ENCODE measurements at places on chromosomes 5 and 9.
A peak's percentile ranks its signal among the peaks of the same experiment; 100 is the strongest.

DNA sequence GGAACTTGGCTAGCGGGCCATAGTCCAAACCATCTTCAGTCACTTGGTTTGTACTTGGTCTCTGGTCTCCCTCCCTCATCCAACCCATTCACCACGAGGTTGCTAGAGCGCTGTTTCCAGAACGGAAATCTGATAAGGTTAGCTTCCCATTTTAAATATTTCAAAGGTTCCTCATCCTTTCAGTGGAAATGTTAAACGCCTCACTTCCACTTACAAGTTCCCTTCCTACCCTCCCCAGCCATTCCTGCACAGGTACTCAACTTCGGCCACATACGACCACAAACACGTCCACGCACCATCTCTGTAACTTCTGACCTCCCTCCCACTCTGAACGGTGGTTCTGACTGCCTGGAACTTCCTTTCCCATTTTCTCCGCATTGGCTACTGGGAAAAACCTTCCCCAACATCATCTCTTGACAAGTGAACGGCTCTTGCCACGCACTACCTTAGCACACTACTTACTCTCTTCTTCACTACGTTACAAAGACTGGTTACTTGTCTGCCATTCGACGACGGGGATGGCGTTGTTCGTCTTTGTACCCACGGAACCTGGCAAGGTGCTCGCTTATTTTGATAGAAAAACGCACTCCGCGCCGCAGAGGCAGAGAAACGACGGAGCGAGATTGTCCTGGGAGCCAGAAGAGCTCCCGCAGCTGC, 629 bp downstream of the CCNH start:
- DNase-seq = no peak

DNA sequence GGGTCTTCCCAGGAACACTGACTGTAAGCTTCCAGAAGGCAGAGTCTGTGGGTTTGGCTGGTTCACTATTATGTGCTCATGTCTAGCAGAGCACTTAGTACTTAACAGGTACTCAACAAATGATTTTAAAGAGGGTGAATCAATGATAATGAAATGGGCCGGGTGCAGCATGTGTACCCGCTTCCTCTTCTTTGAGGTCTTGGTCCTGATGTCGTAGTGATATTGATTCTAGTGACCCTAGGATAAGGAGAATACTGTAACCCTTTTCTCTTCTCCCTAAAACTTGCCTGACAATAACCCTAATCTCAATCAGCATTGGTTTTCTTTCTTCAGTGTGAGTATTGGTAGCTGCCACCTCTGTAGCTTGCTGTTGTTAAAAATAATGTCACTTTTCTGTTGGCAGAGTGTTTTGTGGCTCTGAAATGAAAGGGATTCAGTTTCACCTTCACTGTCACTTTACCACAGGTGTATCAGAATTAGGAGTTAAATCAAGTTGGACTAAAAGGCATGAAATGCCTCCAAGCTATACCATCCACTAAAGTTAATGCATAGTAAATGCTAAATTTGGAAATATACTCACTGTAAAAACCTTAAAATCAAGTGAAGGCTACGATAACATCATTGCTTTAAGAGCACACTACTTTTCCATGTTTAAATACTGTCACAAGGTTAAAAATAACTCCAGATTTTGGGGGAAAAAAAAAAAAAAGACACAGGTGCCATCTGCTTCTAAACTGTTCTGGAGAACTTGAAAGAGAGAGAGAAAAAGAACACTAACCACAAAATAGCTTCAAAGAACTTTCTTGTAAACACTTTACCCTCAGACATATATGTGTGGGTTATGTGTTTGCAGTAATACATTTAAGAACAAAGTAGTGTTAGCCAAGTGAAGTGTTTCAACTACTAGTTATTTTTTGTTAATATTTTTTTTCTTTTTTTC, 6.0 kb downstream of the CAMK4 start:
- DNase-seq = no peak

DNA sequence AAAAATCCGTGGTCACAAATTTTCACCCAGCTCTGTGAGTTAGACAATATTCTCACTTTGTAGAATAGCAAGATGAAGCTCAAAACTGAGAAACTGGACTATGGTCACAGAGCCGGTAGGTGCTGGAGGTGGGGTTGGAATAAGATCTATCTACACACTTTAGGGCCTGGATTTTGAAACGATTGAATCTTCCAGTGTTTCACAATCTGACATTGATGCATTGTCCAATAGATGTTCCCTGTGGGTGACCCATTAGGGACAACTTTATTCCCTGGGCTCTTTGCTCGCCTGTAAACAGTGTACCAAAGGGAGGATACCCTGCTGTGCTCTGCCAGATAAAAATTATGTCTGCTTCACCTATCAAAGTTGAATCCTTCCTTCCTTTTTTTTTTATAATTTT, 145.4 kb upstream of the MPDZ start:
- no peak for DNase-seq

DNA sequence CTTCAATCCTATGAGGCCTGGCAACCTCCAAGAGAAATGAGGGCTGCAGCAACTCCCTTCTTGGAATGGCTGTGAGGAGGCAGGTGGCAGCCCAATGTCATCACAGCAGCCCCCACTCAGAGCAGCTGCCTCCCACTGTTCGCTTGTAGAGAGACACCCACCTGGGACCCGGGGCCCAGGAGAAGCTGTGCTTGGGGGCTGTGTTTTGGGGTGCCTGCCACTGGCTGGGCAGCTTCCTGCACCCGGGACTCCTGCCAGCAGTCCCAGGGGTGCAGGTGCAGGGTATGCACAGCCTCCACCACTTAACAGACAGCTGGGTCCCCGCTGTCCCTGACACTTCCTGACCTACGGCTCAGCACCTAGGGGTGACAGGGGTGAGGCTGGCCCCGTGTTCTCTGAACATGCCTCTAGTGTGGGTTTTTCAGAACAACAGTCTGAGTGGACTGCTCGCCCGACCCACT, 26.2 kb downstream of the NIPAL4 start:
- DNase-seq = no peak

GRCh38 chr9:78118742-78119473, 87.3 kb upstream of the GNAQ start:
- peak; percentile 97 for DNase-seq

GRCh38 chr9:37575511-37575914, 667 bp downstream of the FBXO10 start:
- no peak for DNase-seq

GRCh38 chr9:3409453-3409852, 116.3 kb downstream of the RFX3 start:
- no peak for DNase-seq

DNA sequence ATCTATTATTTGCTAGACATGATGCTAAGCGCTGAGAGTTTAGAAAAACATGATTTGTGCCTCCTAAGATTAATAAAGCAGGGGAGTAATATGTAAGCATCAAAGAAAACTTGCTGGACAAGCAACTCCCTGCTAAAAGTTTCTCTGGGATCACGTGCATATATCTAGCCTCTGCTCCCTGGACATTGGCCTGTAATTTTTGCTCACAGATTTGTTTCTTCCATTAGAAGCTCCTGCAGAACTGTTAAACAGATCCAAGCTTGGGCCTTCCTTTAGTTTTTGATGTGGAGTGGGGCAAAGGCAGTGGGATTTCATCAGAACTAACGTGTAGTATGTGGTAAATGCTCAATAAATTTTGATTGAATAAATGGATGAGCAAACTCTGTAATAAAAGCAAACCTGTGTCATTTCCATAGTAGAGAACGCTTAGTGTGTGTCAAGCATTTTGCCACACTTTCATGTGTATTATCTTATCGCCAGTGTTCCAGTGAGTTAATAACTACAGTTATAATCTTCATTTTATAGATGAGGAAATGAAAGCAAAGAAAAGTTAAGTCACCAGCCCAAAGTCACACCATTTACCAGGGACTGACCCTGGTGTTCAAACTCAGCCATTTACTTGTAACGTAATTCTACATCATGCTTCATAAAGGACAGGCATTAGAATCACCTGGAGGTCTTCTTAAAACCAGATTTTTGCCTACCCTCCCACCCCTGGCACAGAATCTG, 100.3 kb downstream of the PCSK5 start:
- DNase-seq = no peak

DNA sequence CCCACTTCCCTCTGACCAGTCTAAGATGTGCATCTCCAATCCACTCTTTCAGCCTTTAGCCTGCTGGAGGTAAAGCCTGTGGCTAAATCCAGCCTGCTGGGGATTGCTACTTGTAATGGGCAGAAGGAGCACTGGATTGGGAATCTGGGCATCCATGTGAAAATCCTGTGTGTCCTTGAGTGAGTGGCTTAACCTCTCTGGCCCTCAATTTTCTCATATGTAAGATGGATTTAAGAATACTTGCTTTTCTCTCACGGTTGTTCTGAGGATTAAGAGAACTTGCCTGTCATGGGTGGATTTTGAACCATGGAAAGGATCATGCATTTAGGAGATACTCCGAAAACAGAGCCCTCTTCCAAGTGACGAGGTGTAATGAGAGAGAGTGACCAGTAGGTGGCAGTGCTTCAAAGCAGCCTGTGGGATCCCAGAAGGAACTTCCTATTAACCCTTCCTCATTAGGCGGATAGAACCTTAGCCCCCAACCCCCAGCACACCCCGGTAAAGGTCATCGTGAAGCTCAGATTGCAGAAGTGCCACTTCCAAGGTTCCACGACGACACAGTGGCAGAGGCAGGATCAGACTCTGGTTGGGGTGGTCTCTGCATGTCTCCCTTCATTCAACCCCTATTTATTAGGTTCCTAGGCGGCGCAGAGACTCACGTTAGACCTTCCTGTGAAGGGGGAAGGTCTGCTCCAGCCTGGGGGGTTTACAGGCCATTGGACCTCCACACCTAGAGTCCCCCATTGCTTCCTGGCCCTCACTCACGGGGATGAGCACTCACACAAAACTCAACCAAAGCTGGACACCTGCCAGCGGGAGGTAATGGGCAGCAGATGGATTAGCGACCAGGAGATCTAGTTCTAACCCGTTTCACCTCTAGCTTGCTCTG, 68.7 kb upstream of the ZNF618 start:
- DNase-seq = peak; percentile 22

GRCh38 chr5:122356855-122357254, 44.8 kb downstream of the SNCAIP start:
- no peak for DNase-seq

DNA sequence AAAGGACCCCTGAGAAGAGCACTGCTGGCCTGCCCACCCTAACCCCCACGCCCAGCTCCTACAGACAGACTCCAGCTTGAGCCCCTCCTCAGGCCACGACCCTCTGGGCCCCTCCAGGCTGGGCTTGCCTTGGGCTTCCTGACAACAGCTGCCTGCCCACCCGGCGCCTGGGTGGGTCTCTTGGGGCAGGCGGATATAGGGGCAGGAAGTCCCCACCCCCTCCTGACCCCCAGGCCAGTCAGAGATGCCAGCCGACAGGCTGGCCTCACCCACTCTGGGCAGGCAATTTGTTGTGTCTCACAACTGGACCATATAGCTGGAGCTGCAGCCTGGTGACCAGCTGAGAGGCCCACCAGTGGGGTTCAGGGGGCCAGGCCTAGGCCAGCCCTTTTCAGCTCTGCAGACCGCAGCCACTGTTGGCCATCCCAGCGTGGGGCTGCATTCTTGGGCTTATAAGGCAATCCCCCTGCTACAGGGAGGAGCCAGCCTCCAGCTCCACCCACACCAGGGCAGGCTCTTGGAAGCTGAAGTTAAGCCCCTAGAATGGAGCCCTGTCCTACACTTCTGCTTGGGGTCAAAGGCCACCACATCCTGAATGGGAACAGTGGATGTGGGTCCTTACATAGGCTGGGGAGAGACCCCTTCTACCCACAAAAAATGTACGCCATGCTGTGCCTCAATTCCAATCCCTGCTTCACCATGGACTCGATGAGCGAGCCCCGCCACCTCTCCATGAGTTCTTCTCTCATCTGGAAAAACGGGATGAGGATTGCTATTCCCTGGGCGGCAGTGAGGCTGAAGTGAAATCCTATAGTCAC, 2.0 kb downstream of the PDLIM7 start:
- peak; percentile 74 for DNase-seq

- DNase-seq = no peak
Observed at GRCh38 chr5:1464096-1464446, 18.8 kb upstream of the SLC6A3 start.

GRCh38 chr9:16817002-16817401, 53.5 kb downstream of the BNC2 start:
- no peak for DNase-seq

DNA sequence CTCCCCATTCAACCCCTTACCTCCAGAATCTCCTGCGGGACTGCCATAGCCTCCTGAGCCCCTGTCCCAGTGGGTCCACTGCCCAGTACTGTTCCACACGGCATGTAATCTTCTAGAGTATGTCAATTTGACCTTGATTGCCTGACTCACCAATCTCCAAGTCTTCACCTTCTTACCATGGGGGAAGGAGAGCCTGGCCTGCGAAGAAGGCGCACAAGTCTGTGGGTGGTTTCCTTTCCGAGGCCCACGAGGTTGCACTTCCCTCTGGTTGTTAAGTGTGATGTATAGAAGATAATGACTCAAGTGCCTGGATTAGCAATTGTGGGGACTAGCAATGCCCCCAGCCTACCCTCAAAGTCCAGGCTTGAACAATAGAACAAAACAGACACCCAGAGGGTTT, 8.1 kb upstream of the TENT4A start:
- no peak for DNase-seq

DNA sequence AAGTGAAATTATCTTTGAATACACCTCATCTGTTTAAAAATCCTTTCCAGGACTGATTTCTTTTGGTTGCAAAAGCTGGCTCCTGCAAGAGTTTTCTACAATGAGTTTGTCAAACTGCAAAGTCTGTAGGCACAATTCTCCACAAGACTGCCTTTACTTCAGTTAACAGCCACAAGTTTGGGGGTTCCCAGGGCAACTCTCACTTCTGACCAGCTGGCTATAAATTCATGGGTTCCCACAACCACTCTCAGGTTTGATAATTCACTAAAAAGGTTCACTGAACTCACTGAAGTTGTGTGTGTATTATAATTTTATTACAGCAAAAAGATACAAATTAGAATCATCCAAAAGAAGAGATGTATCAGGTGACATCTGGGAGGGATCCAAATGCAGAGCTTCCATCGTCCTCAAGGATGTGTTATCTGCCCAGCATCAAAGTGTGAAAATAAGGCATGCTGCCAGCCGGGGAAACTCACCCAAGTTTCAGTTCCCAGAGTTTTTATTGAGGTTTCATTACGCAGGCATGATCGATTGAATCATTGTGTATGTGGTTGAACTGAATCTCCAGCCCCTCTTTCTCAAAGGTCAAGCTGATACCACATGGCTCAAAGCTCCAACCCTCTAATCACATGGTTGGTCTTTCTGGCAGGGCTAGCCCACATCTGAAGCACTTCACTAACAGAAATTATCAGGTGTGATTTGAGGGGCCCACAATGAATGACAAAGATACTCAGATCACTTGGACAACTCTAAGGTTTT, 19.0 kb upstream of the PSIP1 start:
- DNase-seq = no peak
